Activated CD8-positive, alpha-beta memory T cell treated with anti-CD3 and anti-CD28 coated beads, Interleukin-2, amount 50 U/mL, for 48 hours (primary cell): ENCODE measurements at places on chromosomes 4 and X.

- no peak for DNase-seq
Measured at GRCh38 chr4:69830560-69831269, 29.2 kb downstream of the SULT1E1 start.

- no peak for DNase-seq
Measured at GRCh38 chrX:17629519-17629918, 107.8 kb upstream of the SCML1 start.

DNA sequence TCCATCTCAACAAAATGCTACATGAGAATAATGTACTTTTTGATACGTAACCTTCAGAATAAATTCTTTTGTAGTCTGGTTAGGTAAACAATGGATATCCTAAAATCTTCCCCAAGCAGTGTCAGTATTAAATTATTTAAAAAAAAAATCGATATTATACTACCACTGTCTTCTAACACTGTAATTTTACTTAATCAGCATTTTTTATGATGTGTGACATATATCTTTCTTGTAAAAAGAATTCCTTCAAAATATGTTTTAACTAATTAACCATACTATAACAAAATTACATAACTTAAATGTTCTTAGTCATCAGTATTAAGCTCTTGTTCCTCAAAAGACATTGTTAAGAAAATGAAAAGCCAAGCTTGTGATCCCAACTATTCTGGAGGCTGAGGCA is 12.5 kb downstream of the OTUD4 start:
- no peak for DNase-seq

DNA sequence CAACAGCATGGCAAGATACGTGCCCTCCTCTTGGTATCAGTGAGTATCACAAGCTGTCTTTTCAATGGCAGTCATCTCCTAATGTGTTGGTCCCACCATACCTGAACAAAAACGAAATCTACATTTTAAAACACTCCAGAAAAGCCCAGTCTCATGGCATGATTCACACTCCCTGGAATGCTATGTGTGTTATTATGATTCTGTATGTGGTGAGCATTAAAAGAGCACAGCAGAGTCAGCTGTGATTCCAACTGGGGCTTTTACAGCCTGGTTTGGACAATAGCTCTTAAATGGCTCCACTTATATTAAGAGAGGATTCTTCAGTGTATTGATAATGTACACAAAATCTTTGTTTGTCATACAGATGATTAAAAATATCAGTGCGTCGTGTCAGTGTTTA is 274.1 kb upstream of the GK2 start:
- DNase-seq, result no peak

DNA sequence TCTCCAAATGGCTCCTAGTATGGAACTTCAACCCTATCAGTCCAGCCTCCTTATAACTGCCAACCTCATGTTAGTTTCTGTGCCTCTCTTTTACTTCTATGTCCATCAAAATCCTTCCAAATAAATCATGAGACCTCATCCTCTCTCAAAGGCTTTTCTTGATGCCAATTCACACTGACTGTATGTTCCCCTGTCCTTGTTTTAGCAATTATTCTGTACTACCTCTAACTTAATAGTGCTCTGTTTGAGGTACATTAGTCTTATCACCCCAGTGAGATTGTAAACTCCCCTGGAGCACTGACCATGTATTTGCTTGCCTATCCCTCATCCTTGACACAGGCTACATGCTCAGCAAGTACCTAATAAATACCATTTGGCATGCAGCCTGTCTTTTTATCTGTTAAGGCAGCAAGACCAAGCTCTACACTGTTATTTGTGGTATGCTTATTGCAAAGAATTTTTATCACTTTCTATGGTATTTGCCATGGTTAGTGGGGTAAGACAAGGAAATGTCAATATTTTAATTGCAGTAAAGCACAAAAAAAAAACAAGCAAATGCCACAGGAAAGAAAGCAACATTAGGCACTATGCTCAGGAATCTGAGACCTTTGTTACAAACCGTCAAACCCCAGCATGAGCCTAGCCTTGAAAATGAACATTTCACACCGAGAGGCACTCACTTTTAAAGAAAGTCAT is 119.2 kb downstream of the SMARCA1 start:
- DNase-seq, result no peak

DNA sequence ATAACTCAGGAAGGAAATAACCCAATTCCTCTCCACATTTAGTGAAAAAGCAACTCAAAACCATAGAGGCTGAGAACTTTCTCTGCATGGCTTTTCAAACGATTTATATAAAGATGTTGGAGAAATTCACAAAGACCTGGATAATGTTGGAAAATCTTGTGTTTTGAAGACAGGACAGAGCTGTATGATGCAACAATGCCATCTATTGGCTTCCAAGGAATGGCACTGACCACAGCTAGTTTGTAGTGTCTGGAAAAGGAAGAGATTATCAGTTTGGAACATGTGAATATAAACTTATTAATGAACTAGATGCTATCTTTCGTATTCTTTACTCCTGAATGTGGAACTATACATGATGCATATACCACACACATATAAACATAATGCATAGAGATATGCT is 503.6 kb downstream of the IL1RAPL1 start:
- no peak for DNase-seq

DNA sequence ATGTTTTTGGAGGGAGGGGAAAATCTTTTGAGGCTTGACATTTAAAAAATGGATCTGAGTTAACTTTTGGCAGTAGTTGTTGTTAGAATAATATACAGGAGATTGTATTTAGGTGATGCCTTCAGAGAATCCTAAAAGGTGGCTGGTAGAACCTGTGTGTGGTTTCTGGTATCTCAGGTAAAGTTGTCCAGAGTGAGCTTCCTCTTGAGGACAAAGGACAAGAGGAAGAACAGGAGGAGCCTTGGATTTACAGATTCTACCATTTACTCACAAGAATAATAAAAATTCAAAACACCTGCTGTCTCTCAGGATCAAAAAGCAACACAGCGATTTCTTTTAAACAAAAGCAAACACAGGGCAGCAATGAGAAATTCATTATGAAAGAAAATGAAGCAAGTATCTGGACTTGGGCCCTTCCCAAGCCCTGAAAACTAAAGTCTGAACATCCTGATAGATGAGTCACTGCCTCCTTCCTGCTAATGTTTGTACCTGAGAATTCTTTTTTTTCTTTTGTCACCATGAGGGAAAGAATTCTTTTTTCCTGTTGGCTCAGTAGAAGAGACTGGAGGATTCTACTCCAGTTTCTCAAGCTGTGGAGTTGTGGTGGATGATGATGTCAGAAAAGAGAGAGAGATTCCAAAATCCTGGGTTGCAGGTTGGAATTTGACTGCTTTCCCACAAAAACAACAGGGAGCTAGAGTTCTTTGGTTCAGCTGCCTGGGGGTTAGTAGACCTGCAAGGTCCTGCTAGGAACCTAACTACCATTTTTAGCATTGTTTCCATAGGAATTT is 31.5 kb upstream of the RAPGEF2 start:
- DNase-seq, result no peak

GRCh38 chr4:2823301-2823670 is 20.4 kb upstream of the ADD1 start:
- DNase-seq, result no peak

DNA sequence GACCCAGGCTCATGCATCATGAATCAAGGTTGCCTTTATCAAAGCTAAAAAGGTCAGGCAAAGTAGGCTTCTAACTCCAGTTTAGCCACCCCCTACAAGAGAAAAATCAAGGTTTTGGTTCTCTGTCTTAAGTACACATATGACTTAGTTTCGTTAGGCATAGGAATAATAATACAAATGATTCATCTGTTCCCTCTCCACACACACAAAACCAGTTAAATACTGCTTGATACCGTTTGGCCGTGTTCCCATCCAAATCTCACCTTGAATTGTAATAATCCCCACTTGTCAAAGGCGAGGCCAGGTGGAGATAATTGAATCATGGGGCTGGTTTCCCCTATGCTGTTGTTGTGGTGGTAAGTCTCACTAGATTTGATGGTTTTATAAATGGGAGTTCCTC is 226.2 kb downstream of the HS6ST2 start:
- no peak for DNase-seq

GRCh38 chr4:27016551-27016950 is 155.9 kb downstream of the STIM2 start:
- no peak for DNase-seq

GRCh38 chr4:176611951-176612350 is 180.8 kb downstream of the VEGFC start:
- no peak for DNase-seq

- DNase-seq, result no peak
Measured at GRCh38 chrX:150062292-150063137, 124.2 kb upstream of the EOLA2 start.

DNA sequence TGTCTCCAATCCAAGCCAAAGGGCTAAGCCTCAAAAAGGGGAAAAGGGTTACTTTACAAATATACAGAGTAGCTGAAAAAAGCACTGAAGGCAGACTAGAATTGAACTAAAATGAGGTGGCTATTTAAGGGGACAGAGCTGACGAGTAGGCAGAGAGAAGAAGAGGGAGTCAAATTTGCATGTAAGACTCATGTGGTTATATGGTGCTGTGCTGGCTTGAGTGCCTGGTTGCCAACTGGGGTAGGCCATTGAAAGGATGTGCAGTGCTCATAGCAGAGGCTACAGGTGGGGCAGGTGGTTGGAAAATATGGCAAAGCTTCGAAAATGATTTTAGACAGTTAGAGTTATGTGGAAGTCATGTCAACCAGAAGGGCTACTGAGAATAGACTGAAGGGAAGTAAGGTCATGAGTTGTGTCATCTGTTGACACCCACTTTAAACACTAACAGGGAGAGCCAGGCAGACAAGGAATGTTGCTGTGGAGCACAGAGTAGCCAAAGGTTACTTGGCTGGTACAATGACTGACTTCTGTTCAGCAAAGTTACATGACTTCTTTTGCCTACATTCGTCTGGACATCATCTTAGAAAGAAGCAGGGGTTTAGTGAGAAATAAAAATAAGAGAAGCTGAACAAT is 1210.4 kb downstream of the ADGRL3 start:
- DNase-seq, result no peak

DNA sequence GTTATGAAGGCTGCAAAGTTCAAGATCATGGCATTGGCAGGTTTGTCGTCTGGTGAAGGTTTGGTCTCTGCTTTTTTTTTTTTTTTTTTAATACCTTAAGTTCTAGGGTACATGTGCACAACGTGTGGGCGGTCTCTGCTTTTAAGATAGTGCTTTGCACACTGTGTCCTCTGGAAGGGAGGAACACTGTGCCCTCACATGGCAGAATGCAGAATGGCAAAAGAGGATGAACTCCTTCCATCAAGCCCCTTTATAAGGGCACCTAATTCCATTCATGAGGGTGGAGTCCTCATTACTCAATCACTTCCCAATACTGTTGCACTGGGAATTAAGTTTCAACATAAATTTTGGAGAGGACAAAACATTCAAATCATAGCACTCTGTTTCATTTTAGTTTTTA is 101.4 kb downstream of the GLRA2 start:
- no peak for DNase-seq

DNA sequence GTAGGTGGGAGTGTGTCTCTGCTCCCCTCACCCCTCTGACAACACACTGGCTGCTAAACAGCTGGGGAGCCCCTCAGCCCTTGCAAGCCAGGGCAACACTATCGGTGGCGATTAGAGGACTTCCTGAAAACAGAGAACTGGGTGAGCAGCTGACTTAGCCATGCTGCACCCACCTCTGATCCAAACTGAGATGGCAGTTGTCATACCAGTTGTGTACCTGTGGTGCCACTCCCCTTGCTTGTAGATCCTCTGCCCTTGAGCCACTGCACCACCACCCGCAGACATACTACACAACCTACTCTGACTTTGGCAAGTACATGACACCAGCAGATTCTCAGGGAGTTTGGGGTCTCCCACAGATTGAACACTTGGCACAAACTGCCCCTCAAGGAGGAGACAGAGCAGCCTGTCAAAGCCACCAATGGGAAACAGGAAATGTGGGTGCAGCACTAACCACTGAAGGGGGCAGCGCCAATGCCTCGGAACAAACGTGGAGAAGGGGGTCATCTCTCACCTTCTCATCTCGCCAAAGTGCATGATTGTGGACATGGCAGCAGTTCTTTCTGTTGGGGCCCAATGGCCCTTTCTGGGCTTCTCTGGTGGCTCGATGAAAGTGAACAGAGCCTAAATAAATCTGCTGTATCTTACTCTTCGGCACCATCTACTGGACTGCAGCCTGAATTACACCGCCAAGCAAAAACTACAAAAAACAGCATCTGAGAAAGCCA is 119.8 kb downstream of the NEK1 start:
- DNase-seq, result no peak

DNA sequence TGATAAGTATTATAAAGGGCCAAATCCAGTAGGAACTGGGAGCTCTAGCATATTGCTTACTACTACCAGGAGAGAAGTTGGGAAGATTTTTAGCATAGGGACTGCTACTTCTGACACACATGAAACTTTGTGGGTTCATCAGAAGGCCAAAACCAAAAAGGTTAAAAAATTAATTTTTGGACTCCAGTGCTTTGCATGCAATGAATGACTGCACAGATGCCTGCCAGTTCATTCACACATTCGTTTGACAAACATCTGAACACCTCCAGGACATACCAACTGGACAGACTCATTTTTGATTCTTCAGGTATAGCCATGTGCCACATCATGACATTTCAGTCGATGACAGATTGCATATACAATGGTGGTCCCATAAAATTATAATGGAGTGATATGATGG is 79.8 kb downstream of the MID1IP1 start:
- DNase-seq, result no peak

DNA sequence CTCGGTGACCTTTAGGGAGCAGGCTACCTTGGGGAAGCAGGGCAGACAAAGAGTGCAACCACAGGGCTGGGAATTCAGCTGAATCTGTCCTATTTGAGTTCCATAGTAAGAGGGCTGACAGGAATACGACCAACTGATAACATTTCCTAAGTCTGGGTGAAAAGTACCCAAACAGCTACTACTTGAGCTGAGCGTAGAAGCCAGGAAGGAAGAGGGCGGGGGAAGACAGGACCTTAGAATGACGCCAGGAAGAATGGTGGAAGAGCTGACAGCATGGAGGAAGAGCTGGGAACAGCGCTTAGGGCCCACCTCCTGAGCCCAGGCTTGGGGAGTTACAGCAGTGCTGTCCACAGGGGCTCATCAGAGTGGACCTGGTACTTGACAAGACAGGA is 14.4 kb downstream of the MECP2 start:
- DNase-seq, result no peak

- no peak for DNase-seq
Measured at GRCh38 chr4:53917729-53918128, 146.7 kb downstream of the CHIC2 start.

- no peak for DNase-seq
Measured at GRCh38 chr4:186030399-186030775, 38.6 kb upstream of the TLR3 start.

GRCh38 chr4:80206521-80207171 is 9.3 kb downstream of the PRDM8 start:
- no peak for DNase-seq
